ENCODE measurements at places on chromosomes 1 and 21. TPM values are rescaled to one million over a fixed set of nuclear protein-coding genes. Genes with fewer than 3 reads are reported as not detected.

- H3K36me3 ChIP-seq = no peaks in the 10 kb centered on the region
- no peaks in the 10 kb centered on the region for H3K27me3 ChIP-seq
- H3K4me1 ChIP-seq = no peaks in the 10 kb centered on the region
- H3K4me3 ChIP-seq = no peak overlapping the region
- no peak for DNase-seq
Measured at GRCh38 chr1:87989346-87989745, 660.7 kb downstream of the LMO4 start.

NBPF12 gene
- total RNA-seq = 5.6 TPM

- no peaks in the 10 kb centered on the region for H3K4me1 ChIP-seq
- no peaks in the 10 kb centered on the region for H3K36me3 ChIP-seq
- no peaks in the 10 kb centered on the region for H3K27me3 ChIP-seq
- DNase-seq = no peak
- H3K4me3 ChIP-seq = no peak overlapping the region
- H3K27ac ChIP-seq = no peak overlapping the region
Measured at GRCh38 chr1:43617011-43617410, 32.9 kb upstream of the KDM4A start.

DNA sequence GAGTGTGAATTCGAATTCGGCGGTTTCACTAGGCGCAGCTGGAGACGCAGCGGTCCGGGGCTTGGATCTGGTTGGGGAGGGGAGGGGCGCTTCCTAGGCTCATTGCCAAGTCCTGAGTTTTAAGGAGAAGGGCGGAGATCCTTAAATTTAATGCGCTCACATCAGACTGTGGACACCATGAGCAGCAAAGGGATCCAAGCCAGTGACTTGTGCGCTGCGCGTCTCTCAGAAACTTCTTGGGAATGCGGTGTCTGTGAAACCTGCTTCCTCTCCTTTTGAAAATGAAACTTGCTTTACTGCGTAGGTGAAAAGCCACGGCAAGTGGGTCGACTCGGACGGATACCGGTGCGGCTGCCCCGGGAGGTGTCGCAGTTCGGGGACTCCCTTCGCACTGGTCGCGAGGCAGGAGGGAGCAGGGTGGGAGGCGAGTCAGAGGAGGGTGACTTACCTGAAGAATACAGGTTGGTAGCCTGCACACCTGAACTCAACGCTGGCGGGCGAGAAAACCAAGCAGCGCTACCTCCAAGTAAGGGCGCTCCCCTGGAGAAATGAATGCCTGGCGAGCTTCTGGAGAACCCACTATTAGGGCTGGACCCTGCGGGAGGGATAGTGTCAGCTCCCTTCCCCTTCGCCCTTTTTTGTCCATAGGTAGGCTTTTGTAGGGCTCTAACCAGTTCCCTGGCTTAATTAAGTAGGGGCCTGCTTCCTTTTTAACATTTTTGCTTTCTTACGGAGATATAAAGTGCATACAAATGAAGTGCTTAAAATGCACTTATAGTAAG lies 992 bp downstream of the TENT5C start:
- H3K4me1 ChIP-seq = peaks cover 24% of the 10 kb centered on the region
- peaks cover 7% of the 10 kb centered on the region for H3K27me3 ChIP-seq
- peak overlapping the region; percentile 74 for H3K27ac ChIP-seq
- DNase-seq = peak; percentile 18
- H3K36me3 ChIP-seq = no peaks in the 10 kb centered on the region

- DNase-seq = no peak
- no peak overlapping the region for H3K4me3 ChIP-seq
- H3K36me3 ChIP-seq = no peaks in the 10 kb centered on the region
Measured at GRCh38 chr1:34052565-34052964, 112.5 kb downstream of the CSMD2 start.

VN1R5 gene
- total RNA-seq = not detected

- DNase-seq = peak; percentile 23
- H3K36me3 ChIP-seq = peaks cover 47% of the 10 kb centered on the region
- no peaks in the 10 kb centered on the region for H3K27me3 ChIP-seq
- H3K4me3 ChIP-seq = no peak overlapping the region
- peaks cover 17% of the 10 kb centered on the region for H3K4me1 ChIP-seq
- H3K27ac ChIP-seq = no peak overlapping the region
Measured at GRCh38 chr21:46368533-46369285, 44.8 kb downstream of the PCNT start.

OLIG2 gene
- 0.05 TPM for total RNA-seq

DNA sequence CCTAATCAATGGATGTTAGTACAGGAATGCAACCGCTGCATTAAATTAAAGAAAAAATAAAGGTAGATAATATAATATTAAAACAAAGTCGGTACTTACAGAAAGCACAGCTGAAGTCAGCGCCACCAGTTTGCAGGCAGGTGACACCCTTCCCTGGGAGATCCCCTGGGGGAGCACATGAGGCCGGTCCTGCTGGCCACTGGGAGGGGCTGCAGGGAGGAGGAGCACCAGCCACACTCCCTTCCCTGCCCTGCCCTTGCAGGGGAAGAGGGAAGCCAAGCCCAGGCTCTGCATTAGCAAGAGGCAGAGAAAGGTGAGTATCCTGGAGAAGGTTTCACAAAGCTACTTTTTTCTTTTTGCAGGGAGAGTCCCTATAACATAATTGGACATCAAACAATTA lies 507.0 kb downstream of the AJAP1 start:
- DNase-seq = no peak
- H3K36me3 ChIP-seq = no peaks in the 10 kb centered on the region
- no peaks in the 10 kb centered on the region for H3K27me3 ChIP-seq
- no peaks in the 10 kb centered on the region for H3K4me1 ChIP-seq

MROH7 gene
- 0.24 TPM for total RNA-seq

HCRTR1 gene
- not detected for total RNA-seq

BTG2 gene
- total RNA-seq = 174 TPM

DNA sequence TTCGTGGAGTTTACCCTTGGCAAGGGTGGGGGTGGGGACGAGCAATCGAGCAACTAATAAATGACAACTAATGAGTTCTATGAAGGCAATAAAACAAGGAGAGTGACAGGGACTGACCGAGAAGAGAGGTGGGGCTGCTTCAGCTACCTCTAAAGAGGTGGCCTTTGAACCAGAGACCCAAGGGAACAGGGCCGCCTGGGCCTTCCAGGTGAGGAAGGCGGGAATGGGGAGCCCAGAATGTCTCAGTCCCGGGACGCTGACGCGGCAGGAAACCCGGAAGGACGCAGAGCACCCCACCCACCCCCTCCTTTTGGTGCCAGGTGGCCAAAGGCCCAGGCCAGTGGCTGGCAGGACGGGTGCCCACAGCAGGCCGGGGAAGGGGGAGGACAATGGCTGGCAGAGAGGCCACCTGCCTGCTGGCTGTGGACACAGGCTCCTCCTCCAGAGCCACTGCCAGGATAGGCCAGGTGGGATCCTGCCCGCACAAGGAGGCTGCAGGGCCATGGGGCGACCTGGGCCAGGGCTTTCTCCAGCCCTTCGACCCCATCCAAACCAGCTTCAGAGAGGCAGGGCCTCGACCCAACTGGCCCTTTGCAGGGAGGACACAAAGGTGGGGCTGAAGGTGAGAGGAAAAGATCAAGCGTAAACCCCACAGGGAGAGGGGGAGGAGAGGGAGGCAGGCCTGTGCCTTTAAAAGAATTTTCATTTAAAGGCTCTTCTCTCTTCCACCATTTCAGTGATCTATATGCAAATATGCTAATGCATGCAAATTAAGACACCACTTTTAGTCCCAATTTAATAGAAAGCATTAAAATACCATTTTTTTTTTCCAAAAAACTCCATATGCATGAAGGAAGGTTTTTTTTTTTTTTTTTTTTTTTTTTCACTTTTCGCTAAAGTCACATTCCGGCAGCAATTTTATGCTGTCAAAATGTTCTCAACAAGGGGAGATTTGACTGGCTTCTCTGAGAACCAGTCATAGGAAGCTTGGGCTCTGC lies 58.1 kb downstream of the CASZ1 start:
- no peaks in the 10 kb centered on the region for H3K36me3 ChIP-seq
- H3K4me3 ChIP-seq = no peak overlapping the region
- no peak overlapping the region for H3K27ac ChIP-seq

- no peak for DNase-seq
- H3K27ac ChIP-seq = no peak overlapping the region
- no peak overlapping the region for H3K4me3 ChIP-seq
- no peaks in the 10 kb centered on the region for H3K27me3 ChIP-seq
Measured at GRCh38 chr1:62500210-62500609, 63.4 kb downstream of the USP1 start.

SFN gene
- 16.7 TPM for total RNA-seq

GRCh38 chr1:21325231-21325718 lies 35.0 kb upstream of the ECE1 start:
- H3K36me3 ChIP-seq = peaks cover 4% of the 10 kb centered on the region
- H3K27ac ChIP-seq = peak overlapping the region; percentile 79
- H3K27me3 ChIP-seq = no peaks in the 10 kb centered on the region
- no peak for DNase-seq

VAV3 gene
- total RNA-seq = 15.8 TPM

DNA sequence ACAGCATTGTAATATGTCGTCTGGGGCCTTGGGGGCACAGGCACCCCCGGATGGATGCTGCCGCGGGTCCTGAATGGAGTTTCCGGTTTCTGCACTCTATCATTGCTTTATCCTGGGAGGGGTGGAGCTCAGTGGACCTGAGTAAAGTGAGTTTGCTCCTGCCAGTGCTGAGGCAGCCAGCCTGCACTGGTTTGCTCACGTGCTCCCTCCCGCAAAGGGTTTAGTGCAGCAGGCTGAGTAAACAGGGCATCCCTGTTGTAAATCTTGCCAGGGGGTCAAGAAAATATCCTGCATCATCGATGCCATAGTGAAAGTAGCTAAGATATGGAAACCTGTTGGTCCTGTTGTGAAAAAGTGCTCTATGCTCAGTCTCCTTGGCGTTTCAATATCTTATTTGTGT lies 85.6 kb upstream of the BRINP3 start:
- H3K4me1 ChIP-seq = no peaks in the 10 kb centered on the region
- H3K27ac ChIP-seq = no peak overlapping the region
- no peak overlapping the region for H3K4me3 ChIP-seq

- peak overlapping the region; percentile 16 for H3K4me3 ChIP-seq
- peak overlapping the region; percentile 7 for H3K27ac ChIP-seq
- peaks cover 33% of the 10 kb centered on the region for H3K4me1 ChIP-seq
- H3K36me3 ChIP-seq = peaks cover 51% of the 10 kb centered on the region
- no peak for DNase-seq
- H3K27me3 ChIP-seq = no peaks in the 10 kb centered on the region
Measured at GRCh38 chr1:26701266-26701994, 5.6 kb downstream of the ARID1A start.

GRCh38 chr21:35982717-35983116 lies 77.6 kb downstream of the SETD4 start:
- no peaks in the 10 kb centered on the region for H3K27me3 ChIP-seq
- no peak overlapping the region for H3K27ac ChIP-seq
- no peak overlapping the region for H3K4me3 ChIP-seq
- no peaks in the 10 kb centered on the region for H3K36me3 ChIP-seq
- no peaks in the 10 kb centered on the region for H3K4me1 ChIP-seq

VWA1 gene
- 5.1 TPM for total RNA-seq

KCNJ9 gene
- total RNA-seq = 0.05 TPM

C1orf167 gene
- total RNA-seq = 0.14 TPM

GRCh38 chr1:115595279-115596079 lies 46.3 kb upstream of the VANGL1 start:
- no peaks in the 10 kb centered on the region for H3K27me3 ChIP-seq
- peak; percentile 77 for DNase-seq
- no peaks in the 10 kb centered on the region for H3K4me1 ChIP-seq
- H3K4me3 ChIP-seq = no peak overlapping the region

MMEL1 gene
- 0.33 TPM for total RNA-seq

GRCh38 chr1:74430342-74430934 lies 82.0 kb downstream of the LRRC53 start:
- H3K27me3 ChIP-seq = no peaks in the 10 kb centered on the region
- H3K4me1 ChIP-seq = no peaks in the 10 kb centered on the region
- DNase-seq = no peak
- H3K27ac ChIP-seq = no peak overlapping the region

RAVER2 gene
- total RNA-seq = 10.8 TPM

SLC25A34 gene
- total RNA-seq = 0.42 TPM

Data from thymus (tissue), 14 donors.